AG08396 (cell line): ENCODE measurements at places on chromosomes 4 and X.

- DNase-seq = no peak
Measured at GRCh38 chrX:155127465-155127864, 56.2 kb downstream of the BRCC3 start.

- DNase-seq = no peak
Measured at GRCh38 chrX:23637187-23637586, 30.1 kb upstream of the PRDX4 start.

- DNase-seq = peak; percentile 54
Measured at GRCh38 chrX:13250826-13251580, 68.8 kb downstream of the ATXN3L start.

DNA sequence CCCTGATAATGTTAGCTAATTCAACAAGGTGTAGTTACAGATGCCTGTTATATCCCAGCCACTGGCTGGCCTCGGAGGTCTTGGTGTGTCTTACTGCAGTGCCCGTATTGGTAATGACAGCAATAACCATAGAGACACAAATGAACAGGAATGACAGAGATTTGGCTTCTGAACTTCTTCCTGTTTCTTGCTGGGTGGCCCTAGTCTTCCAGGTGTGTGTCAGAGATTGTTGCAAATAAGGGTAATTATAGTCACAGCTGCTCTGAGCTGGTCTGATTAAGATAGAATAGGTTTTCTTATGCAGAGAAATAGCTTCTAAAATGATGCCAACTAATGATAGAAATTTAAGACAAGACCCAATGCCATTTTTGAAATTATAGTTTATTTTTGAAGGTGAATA, 64.1 kb upstream of the MAD2L1 start:
- no peak for DNase-seq

- no peak for DNase-seq
Measured at GRCh38 chr4:181018913-181019312, 1224.3 kb upstream of the TENM3 start.

DNA sequence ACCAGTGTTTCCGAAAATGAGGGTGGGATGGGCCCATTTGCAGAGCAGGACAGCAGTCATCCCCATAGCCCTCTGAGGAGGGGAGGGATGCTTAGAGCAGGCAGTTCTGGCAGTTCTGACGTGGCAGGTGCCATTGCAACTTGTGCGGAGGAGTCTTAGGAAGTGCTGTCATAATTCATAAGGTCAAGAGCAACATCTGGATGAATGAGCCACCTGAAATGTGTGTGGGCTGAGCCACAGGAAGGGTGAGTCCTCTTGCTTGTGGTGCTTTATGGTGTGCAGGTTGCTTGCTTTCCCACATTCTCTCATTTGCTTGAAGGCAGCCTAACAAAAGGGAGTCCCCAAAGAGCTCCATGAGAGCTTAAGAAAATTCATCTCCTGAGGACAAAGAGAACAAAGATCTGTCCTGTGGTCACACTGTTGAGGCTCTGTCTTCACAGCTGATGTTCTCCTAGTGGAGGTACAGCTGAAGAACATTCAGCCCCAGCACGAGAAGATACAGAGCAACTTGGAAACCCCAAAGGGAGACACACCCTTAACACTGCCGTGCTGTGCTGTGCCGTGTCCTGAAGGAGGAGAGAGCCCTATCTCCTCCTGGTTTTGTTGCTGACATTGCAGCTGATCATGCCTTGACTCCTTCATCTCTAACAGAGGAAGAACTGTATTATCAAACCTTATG, 60.3 kb downstream of the DLG3 start:
- DNase-seq = no peak

DNA sequence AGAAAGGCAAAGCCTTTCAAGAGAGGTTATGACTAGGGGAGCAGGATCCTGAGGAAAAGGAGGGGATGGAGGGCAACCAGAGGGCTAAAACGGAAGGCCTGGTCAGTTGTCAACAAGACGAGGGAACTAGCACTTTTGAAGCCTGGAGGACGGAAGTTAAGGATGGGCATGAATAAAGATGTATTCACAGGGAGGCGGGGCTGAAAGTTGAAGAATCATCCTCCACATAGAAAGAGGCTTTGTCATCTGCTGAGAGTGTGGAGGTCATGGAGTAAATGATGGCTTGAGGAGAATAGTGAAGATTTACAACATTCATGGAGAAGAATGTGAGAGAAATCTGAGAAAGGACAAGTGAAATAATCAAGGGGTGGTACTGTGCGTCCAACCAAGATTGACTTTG, 137.5 kb downstream of the MAGEB17 start:
- DNase-seq = no peak

- DNase-seq = no peak
Measured at GRCh38 chr4:85772470-85772869, 297.5 kb downstream of the ARHGAP24 start.

GRCh38 chr4:121873604-121874003, 3.3 kb upstream of the BBS7 start:
- no peak for DNase-seq

DNA sequence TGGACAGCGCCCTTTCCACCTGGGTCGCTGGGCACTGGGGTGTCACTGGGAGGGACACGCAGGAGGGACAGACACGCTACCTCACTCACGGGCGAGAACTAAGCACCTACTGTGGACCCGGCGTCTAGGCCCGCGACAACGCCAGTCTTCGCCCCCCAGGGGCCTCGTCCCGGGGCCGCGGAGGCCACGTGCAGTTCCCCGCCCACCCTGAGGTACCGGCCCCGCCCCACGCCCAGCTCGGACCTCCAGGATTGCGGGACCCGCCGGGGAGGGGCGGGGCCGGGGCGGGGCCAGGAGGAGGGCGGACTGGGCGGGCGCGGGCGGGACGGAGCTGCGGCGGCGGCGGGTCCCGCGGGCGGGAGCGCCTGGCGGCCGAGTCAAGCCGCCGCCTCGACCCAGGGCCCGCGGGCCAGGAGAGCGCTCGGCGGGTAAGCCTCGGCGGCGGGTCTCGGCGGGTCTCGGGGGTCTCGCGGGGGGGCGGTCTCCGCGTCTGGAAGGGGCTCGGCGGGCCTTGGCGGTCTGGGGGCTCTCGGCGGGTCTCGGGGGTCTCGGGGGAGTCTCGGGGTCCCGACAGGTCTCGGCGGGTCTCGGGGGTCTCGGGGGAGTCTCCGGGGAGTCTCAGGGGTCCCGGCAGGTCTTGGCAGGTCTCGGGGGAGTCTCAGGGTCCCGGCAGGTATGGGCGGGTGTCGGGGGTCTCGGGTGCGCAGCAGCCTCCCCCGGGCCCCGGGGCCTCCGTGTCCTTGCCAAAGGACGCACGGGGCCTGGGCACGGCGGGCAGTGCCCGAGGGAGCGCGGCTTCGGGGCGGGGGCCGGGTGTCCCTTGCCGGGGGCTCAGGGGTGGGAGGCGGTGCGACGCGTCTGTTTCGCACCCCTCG, at the start of gene SH3BP2:
SH3BP2 (plus strand) TSS at position 375 of the 875 bp plus-strand sequence. CDS start 27,533 bp downstream, outside the sequence.
- DNase-seq = peak; percentile 91

DNA sequence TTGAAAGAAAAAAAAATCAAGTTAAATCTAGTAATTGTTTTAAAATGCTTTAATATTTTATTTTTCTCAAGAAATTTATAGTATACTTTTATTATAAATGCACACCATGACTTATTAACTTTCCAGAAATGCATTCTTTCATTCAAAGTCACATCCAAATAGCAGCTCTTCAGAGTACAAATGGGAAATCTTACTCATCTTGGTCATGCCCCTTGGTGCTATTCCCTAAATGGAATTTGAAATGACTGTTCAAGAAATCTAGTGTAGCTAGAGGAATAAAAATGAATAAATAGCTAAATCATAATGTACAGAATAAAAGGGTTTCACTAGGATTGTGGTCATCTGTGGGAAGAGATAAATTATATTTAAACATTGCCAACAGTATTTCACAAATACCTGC, 1139.7 kb downstream of the PCDH18 start:
- DNase-seq = peak; percentile 21

DNA sequence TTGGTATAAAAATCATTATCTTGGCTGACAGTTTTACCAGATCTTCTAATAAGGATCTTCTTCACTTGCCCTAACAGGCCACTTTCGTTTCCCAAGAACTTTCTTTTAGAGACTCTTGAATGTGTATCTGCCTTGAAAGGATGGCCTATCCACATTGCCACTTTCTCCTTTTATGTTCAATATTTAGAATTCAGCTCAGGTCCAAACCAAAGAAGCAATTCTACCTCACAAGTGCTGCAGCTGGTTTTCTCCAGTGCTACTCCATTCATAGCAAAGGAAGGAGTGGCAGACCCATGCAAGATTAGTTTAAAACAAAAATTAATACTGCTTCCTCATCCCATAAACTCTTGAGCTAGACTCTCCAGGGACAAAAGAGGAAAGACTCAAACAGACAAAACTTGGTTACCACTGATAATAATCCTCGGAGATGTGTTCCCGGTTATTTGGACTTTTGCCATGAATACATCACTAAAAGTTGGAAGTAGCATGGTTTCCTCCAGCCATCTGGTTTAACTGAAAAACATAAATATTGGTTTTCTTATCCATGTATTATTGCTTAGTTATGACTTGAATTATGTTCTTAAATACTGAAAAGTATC, 401.8 kb downstream of the PABPC4L start:
- no peak for DNase-seq

DNA sequence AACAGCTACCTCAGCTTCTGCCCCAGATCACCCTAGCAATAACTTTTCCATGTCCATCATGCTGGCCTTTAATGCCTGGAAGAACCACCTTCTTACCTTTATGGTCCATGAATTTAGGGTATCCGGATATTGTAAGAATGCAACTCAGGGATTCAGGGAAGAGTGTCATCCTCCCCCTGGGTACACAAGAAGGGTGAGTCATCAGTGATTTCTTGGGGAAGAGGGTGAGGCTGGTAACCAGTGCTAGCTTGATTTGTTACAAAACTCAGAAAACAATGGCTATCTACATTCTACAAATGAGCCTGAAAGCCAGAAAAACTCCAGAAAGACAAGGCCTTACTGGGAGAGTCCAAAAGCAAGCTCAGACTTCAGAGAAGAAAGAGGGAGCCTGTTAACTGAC, 10.4 kb upstream of the NALF2 start:
- DNase-seq = no peak

DNA sequence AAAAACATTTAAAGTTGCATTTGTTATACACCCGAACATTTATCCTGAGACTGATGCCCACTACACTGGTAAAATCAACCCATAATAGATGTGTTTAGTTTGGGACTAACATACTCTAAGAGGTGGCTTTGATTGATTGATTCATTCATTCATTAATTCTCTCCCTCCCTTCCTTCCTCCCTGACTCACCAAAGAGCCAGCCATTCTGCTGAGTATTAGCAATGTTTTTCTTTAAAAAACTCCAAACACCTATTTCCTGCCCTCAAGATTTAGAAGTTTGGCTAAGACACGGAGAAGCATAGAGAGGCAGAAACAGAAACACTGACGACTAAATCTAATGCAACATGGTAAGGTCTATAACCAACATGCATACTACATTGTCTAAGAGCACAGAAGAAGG, 88.9 kb downstream of the RASL11B start:
- DNase-seq = no peak

DNA sequence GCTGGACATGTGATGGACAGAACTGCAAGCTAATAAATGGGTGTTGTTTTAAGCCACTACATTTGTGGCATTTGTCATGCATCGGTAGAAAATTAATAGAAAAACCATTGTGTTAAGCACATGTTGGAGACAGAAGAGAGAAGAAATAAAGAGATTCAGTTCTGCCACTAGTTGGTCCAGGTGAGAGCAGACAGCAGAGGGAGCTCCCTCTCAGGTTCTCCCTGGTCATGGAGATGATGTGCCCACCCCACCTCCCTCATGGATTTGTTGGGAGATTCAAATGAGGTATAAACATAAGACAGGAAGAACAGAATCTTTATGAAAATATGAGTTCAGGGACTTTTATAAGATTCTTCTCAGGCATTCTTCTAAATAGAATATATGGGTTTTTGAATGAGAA, 36.8 kb upstream of the OCIAD2 start:
- no peak for DNase-seq

GRCh38 chr4:74618659-74619058, 173.7 kb downstream of the AREG start:
- DNase-seq = no peak

DNA sequence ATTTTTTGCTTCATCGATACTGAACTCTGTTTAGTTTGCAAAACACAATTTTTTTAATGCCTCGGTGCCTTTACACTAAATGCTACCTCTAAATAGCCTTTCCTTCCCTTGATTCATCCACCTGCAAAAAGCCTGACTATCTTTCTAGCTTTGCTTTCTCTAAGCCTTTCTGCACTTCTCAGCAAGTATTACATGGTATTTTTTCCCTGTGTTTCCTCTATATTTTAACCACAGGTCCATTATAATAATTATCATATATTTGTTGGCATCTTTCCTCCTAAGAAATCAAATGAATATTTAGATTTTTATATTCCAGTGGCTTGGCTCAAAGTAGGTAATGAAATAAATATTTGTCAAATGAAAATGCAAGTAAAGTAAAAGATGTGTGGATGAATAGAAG, 196.2 kb downstream of the ARHGAP24 start:
- no peak for DNase-seq

DNA sequence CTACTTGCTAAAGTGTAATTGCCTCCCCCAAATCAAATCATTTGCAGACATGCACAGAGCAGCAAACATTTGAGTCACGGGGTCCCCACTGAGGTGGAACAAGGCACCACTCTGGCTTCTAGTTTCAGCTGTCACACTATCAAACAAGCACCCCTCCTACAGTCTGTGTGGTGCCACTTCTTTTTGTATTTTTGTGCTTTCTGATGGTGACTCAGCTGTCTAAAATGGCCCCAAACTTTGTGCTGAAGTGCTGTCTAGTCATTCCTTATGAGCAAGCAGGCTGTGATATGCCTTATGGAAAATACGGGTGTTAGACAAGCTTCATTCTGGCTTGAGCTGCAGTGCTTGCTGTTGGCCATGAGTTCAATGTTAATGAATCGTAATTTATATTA, 15.4 kb downstream of the IGFBP7 start:
- peak; percentile 40 for DNase-seq

DNA sequence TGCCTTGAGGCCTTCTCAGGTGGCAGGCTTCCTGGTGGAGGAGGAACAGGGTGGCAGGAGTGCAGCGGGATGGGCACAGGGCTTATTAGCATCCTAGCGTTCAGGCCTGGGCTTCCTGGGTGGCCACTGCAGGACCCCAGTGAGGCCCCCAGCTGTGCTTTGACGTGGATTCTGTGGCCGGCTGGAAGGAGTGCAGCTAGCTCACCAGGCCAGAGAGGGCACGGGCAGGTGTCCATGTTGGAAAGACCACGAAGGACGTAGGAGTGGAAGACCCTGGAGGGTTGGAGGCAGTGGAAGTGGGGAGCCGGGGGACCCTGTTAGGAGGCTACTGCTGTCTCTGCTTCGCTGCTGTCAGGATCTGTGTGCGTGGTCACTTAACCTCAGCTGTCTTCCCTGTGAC, 13.3 kb upstream of the TADA2B start:
- DNase-seq = no peak
